ENCODE measurements at places on chromosomes 2 and 18. TPM values are rescaled to one million over a fixed set of nuclear protein-coding genes. Genes with fewer than 3 reads are reported as not detected.

DNA sequence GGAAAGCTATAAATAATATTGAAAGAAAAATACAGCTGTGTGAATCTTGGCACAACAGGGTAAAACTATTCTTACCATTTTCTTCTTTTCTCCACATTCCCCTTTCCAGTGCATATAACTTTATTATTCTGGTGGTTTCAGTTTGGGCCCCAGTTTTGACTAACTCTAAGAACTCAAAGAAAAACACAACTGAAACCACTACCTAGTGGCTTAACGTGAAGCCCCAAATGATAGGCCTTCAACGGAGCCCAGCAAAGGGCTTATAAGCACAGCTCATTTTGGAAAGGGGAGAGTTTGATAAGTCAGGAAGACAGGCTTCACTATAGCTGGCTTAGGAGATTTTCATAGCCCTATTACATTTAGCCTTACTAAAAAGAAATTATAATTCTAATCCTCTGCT is 62.4 kb downstream of the PPP1R1C start:
- no peak for DNase-seq
- no peak overlapping the region for H3K4me3 ChIP-seq
- no peak overlapping the region for H3K27ac ChIP-seq
- H3K27me3 ChIP-seq: no peaks in the 10 kb centered on the region
- no peaks in the 10 kb centered on the region for H3K4me1 ChIP-seq
- peaks cover 2% of the 10 kb centered on the region for H3K36me3 ChIP-seq

LINC00305 gene
- total RNA-seq: not detected

- H3K4me1 ChIP-seq: no peaks in the 10 kb centered on the region
- no peak overlapping the region for H3K27ac ChIP-seq
- peaks cover 3% of the 10 kb centered on the region for H3K27me3 ChIP-seq
- no peak for DNase-seq
Measured at GRCh38 chr2:230140667-230141066, 71.9 kb upstream of the SLC16A14 start.

- H3K36me3 ChIP-seq: no peaks in the 10 kb centered on the region
- no peaks in the 10 kb centered on the region for H3K27me3 ChIP-seq
- peaks cover 35% of the 10 kb centered on the region for H3K4me1 ChIP-seq
- H3K4me3 ChIP-seq: no peak overlapping the region
- no peak for DNase-seq
Measured at GRCh38 chr2:235679471-235679870, 185.6 kb downstream of the AGAP1 start.

ASTL gene
- total RNA-seq: not detected

SPHKAP gene
- total RNA-seq: not detected

HOXD3 gene
- total RNA-seq: 1.9 TPM

USP34 gene
- 98.4 TPM for total RNA-seq

DNA sequence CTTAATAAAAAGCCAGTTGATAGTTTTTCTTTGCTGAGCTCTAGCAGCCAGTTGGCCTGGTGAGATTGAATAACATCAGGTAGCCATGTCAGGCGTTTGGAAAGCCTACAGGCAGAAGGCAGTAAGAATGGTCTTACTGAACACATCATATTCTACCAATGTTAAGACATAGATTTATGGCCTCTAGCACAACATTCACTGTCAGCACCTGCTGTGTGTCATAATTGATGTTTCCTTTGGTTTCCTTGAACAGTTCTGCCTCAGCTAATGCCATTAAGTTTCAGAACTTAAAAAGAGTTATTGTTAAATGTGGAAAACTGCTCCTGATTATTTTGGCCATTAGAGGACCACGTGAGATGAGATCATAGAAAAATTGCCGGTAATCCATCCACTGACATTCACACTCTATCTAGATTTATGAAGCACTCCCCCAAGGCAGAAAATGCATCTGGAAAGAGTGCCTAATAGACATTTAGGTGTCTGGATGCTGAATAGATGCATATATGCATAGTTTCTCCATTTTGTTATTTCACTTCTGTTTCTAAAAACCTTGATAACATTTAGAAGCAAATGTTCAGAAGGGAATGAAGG is 434.7 kb downstream of the PTPRM start:
- peaks cover 22% of the 10 kb centered on the region for H3K4me1 ChIP-seq
- no peaks in the 10 kb centered on the region for H3K27me3 ChIP-seq
- no peak for DNase-seq

GRCh38 chr2:20430035-20430434 is 16.8 kb upstream of the RHOB start:
- DNase-seq: no peak
- no peak overlapping the region for H3K4me3 ChIP-seq
- no peak overlapping the region for H3K27ac ChIP-seq
- peaks cover 44% of the 10 kb centered on the region for H3K4me1 ChIP-seq

All from neural crest cell (in vitro differentiated cells).